Fibroblast of skin of scalp (primary cell): ENCODE measurements at places on chromosomes 16 and 17.

DNA sequence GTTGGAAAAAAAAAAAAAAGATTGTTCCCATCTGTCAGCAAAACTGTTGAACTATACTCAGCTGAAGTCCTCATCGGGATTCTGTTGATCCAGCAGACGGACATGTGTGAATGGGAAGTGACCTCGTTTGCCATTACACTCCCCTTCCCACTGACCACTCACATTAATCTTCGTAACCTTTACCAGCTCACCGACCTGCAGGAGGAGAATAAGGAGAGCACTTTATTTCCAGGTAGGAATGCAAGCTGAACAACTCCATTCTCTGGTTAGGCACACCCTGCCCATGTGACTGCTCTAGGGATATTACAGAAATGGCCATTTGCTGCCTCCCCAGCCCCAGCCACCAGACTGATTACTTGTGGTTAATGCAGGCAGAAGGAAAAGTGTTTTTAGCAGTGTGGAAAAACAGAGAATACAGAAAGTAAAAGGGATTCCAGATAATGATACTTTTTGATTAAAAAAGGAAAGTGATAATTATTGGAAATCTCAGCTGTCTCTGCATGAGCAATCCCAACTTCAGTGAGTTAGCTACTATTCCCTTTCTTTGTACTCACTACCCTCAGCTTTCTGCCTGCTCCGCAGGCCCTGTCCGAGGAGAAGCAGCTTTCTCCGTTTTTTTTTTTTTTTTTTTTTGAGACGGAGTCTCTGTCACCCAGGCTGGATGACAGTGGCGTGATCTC, 23.6 kb upstream of the YWHAE start:
- no peak for DNase-seq

- DNase-seq: no peak
Observed at GRCh38 chr17:71516149-71516548, 604.7 kb upstream of the SOX9 start.

GRCh38 chr17:78694805-78695531, 87.1 kb downstream of the CYTH1 start:
- DNase-seq: no peak

DNA sequence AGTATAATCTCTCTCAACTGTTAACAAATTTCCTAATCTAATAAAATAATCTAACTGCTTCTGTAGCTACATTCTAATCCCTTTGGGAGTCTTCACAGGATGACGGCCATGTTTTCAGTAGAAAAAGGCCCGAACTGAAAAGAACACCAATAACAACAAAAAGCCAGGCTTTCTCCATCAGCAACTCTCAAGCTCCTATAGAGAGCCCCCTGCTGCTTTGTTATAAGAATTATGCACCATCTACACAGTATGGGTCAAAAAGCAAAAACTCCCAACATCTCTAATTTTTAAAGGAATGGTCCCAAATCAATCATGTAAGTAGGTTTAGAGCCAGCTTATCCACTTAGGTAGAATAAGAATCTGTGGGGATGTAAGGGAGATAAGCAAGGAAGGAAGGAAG, 163.6 kb upstream of the C17orf78 start:
- peak; percentile 18 for DNase-seq

- DNase-seq: peak; percentile 34
Observed at GRCh38 chr17:79023886-79024771, at the start of gene C1QTNF1. C1QTNF1 (plus strand) TSS chr17:79024169; CDS start chr17:79043969, 19,800 bp downstream.

GRCh38 chr16:18979936-18980335, 3.8 kb upstream of the TMC7 start:
- DNase-seq: no peak

DNA sequence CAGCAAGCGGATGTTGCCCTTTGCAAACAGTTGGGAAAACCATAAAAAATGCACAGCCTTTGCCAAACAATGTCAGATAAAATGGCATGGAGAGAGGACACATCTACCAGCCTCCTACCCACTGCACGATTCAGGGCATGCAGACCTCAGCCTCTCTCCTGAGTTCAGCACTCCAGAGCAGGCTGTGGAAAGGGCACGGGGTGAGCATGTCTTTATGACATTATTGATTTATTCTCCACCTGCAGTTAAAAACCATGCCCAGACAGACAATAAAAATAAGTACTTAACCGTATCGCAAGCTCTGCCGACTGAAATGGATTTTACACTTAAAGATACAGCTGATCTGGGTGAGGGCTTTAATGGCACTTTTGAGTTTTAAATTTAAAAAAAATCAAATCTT, 127.1 kb downstream of the MAF start:
- no peak for DNase-seq

GRCh38 chr17:57553991-57554825, 190.9 kb downstream of the CCDC182 start:
- DNase-seq: peak; percentile 27

GRCh38 chr16:71540-72401, 660 bp downstream of the RHBDF1 start:
- DNase-seq: peak; percentile 82

DNA sequence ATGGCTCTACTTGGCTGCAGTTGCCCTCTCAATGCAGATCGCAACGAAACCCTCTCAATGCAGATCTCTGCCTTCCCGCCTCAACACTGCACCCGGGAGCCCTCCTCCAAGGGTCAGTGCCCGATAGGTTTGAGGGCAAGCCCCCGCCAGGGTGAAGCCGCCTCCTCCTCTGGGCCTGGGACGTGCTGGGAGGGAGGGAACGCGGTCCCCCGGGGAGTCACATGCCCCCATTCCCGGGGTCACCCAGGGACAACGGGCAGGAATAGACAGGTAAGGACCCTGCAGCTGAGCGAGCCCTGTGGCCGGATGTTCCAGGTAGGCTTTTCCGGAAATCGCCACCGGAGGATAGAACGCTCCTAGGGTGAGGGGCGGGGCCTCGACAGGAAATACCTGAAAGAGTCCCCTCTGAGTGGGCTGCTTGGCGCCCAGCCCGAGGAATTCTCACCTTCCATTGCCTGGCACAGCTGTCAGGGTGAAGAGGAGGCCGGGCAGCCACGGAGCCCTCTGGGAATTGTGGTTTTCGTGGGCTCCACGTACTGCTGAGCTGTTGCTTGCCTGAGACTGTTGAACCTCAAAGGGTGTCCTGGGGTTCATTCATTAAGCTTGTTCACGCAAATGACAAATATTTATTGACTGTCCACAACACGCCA, 12.8 kb downstream of the ZNF174 start:
- no peak for DNase-seq

GRCh38 chr17:3730881-3731429, 7.3 kb downstream of the HASPIN start:
- DNase-seq: peak; percentile 84

DNA sequence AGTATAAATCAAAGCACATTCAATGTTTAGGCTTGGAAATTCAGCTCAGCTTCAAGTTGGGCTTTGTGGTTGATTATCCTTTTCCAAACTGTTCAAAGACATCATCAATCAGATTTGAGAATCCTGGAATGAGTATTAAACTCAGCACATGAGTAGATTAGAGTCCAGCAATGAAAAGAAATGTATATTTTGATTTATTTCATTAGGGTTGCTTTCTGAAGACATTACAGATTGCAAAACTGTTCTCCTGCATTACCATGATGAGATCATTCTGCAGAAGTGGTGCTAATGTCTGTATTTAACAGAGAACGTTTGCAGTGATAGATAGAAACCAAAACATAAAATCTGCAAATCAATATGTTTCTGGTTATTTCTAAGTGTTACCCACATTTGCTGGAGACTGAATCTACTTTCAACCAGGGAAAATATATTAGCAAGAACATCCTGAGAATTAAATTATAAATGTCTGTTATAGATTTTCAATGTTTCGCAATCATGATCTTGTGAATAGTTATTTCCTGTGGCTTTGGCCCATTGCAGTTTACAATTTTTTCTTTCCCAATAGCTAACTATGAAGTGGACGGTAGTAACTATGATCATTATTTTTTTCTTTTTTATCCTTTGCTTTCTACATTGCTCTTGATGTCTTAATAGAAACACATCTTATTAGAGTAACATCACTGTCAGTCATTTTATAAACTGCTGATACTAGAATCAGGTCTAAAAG, 1125.7 kb upstream of the GOT2 start:
- peak; percentile 38 for DNase-seq

- no peak for DNase-seq
Observed at GRCh38 chr16:21608639-21609328, 9.4 kb downstream of the METTL9 start.

GRCh38 chr16:27347930-27348685, 34.3 kb downstream of the IL4R start:
- no peak for DNase-seq

DNA sequence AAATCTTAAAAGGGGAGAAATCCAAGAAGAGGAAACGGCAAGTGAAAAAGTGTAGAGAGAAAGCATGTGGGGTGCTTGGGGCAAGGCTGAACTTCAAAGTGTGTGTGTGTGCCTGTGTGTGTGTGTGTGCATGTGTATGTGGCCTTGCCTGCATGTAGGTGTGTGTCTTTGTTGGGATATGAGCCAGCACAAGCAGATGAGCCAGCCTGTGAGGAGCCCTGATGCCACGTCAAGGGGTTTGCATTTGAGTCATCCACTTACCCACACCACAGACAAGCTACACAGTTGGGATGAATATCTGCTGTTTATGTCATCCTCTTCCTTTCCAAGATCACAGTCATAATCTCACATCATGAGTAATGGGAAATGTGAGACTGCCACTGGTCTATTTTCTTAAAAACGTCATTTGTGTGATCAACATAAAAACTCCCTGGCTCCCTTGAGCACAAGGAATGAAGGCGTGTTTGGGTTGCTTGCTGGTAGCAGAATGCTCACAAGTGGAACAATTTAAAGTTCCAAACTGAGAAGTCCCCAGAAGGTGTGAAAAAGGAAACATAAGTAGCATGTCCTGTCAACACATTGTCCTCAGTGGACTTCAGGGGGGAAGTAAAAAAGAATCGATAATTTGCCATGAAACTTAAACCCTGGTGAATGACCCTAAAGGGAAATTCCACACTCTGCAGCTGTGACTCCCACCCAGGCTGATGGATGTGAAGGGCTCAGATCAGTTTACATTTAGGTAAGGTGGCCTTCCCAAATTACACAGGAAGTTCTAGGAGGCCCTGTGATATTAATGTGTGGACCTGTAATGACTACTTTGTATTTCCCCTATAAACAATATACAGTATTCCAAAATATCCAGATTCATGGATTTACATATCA, 14.7 kb downstream of the KCTD19 start:
- DNase-seq: peak; percentile 99

DNA sequence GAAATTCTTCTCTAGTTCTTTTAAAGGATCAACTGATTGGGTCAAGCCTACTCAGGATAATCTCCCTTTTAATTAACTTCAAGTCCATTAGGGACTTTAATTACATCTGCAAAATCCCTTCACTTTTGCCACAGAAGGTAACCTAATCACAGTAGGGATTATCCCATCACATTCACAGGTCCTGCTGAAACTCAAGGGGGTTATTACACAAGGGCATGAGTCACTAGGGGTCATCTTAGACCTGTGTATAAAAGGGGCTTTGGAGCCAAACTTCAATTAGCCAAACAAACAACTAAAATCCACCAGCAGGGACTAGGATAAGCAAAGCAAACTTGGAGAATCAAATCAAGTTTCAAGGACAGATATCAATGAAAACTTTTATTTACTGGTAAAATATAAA, 19.4 kb downstream of the CIAPIN1 start:
- DNase-seq: no peak

- DNase-seq: no peak
Observed at GRCh38 chr17:67186782-67187181, 58.2 kb downstream of the HELZ start.

DNA sequence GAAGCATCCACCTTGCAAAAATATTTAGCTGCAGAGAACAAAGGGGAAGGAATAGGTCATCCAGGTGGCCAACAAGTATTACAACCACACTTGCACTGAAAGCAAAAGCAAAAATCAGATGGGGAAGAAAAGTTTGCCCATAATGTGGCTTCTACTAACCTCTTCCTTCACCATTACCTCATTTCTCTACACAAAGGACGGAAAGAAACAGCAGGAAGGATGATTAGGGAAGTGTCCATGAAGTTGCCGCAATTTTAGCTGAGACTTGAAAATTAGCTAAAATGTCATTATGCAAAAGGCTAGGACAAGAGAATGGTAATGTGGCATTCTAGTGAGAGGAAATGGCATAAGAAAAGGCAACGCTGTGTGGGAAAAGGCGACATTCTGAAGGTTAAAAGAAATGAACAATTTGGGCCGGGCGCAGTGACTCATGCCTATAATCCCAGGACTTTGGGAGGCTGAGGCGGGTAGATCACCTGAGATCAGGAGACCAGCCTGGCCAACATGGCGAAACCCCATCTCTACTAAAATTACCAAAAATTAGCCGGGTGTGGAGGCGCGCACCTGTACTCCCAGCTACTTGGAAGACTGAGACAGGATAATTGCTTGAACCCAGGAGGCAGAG, 13.7 kb downstream of the KANSL1 start:
- no peak for DNase-seq

DNA sequence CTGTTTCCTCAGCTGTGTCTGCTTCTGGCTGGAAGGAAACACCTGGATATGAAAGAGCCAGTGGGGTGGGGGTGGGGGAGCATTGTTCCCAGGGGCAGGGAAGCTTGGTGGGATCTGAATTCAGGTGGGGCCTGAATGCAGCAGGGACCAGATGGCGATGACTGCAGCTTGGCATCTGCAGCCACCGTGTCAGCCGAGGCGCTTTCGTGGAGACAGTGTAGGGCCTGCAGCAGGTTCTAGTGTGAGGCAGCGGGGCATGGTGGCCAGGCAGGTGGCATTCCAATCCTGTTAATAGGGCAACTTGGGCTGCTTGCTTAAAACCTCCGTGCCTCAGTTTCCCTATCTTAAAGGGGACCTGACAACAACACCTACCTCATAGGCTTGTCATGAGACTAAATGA, 1.7 kb downstream of the PIK3R6 start:
- no peak for DNase-seq

DNA sequence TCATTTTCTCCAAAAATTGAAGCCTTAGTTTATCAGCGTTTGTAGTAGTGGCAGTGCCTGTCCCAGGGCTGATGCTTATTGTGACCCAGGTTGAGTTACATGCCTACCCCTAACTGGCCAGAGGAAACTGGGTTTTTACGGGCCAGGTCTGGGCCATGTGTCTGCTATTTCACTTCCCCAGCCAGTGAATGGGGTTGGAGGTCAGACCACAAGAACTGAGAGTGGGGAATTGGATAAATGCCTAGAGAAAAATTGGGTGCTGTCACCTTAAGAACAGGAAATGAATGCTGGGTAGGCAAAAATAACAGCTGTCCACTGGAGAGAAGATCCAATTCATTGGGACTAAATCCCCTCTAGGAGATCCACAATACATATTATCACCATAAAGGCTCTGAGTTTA, 5.2 kb downstream of the ADPRM start:
- no peak for DNase-seq

DNA sequence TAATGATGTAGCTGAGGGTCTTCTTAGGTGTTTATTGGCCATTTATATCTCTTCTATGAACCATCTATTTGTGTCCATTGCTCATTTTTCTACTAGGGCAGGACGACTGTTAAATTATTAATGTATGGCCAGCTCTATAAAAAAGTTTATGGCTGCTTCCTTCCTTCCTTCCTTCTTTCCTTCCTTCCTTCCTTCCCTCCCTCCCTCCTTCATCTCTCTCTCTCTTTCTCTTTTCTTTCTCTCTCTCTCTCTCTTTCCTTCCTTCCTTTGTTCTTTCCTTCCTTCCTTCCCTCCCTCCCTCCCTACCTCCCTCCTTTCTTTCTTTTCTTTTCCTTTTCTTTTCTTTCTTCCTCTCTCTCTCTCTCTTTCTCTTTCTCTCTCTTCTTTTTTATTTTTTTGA, 17.2 kb upstream of the NDEL1 start:
- no peak for DNase-seq
